AG08395 (cell line): ENCODE measurements at places on chromosomes 6 and 20.

DNA sequence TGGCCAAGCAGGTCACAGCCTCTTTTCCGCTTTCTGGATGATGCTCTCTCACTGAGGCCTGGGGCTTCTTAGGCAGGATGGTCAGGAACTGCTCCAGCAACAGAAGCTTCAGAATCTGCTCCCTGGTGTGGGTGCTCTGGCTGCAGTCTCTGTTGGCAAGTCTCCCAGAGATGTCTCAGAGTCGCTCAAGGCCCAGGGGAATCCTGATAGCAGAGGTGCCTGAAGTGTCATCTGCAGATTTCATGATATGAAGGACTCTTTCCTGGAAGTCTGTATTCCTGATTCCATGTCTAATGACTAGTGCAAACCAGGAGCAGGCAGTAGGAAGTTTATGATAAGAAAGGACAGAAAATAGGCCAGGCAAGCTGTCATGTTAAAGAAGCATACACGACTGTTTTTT is 20.3 kb downstream of the ZSCAN31 start:
- DNase-seq = no peak

DNA sequence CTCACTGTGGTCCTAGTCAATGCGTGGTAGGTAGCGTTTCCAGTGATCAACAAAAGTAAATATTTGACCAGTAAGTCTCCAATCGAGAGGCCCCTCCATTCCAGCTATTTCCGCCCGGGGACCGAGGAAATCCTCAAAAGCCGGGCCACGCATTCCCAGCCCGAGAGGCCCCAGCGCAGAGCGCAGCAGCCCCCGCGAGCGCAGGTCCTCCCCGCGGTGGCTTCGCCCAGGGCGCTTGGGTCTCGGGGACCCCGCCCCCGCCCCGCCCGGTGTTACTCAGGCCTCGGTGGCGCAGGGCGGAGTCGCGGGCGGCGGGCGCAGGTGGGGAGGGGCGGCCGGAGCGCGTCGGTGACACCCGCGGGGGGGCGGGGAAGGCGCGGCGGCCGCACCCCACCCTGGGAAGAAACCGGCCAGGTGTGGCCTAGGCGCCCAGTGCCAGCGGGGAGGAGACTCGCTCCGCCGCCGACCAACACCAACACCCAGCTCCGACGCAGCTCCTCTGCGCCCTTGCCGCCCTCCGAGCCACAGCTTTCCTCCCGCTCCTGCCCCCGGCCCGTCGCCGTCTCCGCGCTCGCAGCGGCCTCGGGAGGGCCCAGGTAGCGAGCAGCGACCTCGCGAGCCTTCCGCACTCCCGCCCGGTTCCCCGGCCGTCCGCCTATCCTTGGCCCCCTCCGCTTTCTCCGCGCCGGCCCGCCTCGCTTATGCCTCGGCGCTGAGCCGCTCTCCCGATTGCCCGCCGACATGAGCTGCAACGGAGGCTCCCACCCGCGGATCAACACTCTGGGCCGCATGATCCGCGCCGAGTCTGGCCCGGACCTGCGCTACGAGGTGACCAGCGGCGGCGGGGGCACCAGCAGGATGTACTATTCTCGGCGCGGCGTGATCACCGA is at the start of gene DSP:
DSP (plus strand) TSS at position 497 of the 890 bp plus-strand sequence; CDS start at position 742, 245 bp downstream.
- peak; percentile 41 for DNase-seq

DNA sequence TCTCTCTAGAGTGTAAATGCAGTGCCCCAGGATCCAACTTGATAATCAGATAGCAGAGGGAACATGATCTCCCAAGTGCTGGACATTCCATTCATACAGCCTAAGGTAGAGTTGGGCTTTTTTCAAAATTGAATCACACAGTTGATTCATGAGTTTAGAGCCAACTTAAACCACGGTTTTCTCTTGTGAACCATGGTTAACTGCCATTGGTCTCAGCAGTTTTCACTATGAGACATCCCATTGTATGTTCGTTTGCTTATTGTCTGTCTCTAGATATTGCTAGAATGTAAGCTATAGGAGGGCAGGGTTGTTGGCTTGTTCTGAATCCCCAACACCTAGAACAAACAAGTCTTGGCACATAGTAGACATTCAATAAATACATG is 37.2 kb upstream of the TAF8 start:
- DNase-seq = no peak

GRCh38 chr20:59145924-59146779 is 17.5 kb upstream of the ZNF831 start:
- DNase-seq = no peak

- DNase-seq = no peak
Measured at GRCh38 chr6:86963352-86963751, 26.0 kb downstream of the HTR1E start.

- DNase-seq = peak; percentile 35
Measured at GRCh38 chr6:1527073-1527457, 82.7 kb upstream of the FOXC1 start.

DNA sequence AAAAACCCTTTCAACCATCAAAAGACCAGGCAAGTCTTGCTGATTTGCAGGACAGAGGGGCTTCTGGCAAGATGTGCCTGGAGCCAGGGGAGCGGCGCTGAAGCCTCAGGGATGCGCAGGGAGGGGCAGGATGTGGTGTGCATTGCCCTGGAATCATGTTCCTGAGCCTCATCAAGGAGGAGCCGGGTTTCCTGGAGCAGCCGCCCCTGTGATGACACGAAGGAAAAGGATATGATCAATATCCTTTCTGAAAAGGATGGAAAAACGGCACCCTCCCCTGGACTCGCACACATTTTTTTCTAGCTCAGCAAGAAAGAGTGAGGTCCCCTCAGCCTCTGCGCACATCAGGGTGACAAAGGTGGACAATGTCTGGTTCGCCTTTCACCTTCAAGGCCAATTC is 173.1 kb upstream of the SSTR4 start:
- no peak for DNase-seq

GRCh38 chr6:144159742-144160141 is 9.4 kb downstream of the STX11 start:
- no peak for DNase-seq

- peak; percentile 27 for DNase-seq
Measured at GRCh38 chr6:166572370-166573261, 13.9 kb downstream of the RAMACL start.
